Urinary bladder (tissue), 4 donors: ENCODE measurements at places on chromosomes 2 and 18. TPM values are rescaled to one million over a fixed set of nuclear protein-coding genes. Genes with fewer than 3 reads are reported as not detected.

ATP6V1C2 gene
- 0.56 TPM for polyA plus RNA-seq

C2orf72 gene
- 0.91 TPM for polyA plus RNA-seq

GRCh38 chr2:230905448-230906421 lies 19.3 kb downstream of the GPR55 start:
- no peak for DNase-seq

GRCh38 chr2:229798446-229799155 lies 84.2 kb upstream of the DNER start:
- DNase-seq, result no peak

DNA sequence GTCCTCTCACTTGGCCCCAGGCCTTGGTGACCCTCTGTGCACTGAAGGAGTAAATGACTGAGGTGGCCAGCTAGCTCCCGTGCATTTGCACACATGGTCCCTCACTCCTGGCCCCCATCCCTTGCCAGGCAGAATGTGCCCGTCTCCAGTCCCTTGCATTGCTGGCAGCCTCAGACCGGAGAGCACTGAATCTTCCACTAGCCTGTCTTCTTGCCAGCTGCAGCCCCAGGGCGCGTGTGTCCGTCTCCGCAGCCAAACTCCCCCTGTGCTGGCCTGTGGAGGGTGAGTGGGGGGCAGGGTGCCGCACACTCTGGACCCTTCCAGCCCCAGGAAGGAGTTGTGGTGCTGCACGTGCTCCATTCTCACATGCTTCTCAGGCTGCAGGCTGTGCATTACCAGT lies 35.9 kb downstream of the INPP4A start:
- DNase-seq, result no peak

DNA sequence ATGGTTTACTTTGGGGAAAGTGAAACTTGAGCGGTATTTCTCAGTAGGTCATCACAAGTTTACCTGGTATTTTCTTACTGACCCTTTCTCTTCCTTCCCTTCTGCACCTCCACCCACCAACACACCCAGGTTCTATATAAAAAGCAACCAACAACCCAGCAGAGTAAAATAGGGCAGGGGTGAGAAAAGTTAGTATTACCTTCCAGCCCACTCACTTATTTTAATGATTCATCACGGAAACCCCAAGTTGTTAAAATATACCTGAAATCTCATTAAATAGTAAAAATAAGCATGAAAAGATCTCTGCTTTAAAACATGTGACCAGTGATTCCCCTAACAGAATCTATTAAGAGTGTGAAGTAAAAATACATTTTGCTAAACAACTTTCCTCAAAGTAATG lies 306.1 kb downstream of the ZEB2 start:
- DNase-seq, result no peak

KRTCAP3 gene
- 12.7 TPM for polyA plus RNA-seq

DNA sequence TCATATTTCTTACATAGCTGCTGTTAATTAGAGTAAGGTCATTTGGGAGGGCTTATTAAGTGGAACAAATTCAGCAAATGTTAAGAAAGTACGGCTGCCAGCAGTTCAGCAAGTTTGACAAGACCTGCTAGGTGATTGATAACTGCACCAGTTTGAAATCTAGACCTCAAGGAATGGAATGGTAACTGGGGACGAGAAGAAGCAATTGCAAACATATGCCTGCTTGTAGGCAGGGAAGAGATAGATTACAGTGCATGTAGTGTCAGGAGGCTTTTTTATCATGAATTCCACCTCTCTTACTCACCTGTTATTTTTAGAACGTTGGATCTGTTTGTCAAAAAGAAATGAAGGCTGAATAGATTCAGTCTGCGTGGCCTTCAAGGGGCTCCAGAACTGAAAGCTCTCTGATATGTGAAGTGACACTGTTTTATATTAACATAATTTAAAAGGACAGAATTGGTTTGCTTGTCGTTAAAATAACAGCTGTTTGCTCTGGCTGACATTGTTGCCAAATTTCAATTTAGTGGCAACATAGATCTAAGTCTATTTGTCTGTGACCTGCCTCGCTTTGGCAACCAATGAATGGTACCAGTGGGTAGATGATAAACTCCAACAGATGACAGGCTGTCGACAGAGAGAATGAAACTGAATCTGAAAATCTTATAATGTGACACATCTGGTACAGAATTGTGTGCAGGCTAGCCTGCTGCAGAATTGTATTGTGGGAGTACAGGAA lies 199.3 kb downstream of the ZNF407 start:
- DNase-seq, result no peak

- no peak for DNase-seq
Measured at GRCh38 chr2:84395820-84396219, 63.3 kb downstream of the SUCLG1 start.

TMEM178A gene
- polyA plus RNA-seq, result 1.3 TPM

CHRND gene
- not detected for polyA plus RNA-seq

DNA sequence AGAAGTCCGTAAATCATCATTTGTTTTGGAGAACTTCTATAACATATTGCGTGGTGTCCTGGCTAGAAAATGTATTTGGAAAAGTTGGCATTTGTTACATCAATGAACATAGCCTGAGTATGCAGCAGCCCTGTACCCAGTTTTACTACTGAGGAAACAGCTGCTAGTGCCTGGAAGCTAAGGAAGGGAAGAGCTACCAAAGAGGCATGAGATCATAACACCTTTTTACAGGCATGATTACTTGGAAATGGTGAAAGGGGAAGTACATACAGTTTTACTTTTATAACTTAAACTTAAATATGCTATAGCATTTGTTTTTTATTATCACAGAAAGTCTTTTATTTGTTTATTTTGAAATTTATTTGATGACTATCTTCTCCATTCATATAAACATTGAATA lies 128.4 kb upstream of the MC4R start:
- DNase-seq, result no peak

- DNase-seq, result no peak
Measured at GRCh38 chr2:104859766-104860450, 6.0 kb downstream of the POU3F3 start.

- no peak for DNase-seq
Measured at GRCh38 chr2:10382354-10383061, 65.6 kb downstream of the ODC1 start.
